NCI-H524 treated with DMSO at 0.1 percent for 48 hours (cell line): ENCODE measurements at places on chromosomes 11 and 22.

DNA sequence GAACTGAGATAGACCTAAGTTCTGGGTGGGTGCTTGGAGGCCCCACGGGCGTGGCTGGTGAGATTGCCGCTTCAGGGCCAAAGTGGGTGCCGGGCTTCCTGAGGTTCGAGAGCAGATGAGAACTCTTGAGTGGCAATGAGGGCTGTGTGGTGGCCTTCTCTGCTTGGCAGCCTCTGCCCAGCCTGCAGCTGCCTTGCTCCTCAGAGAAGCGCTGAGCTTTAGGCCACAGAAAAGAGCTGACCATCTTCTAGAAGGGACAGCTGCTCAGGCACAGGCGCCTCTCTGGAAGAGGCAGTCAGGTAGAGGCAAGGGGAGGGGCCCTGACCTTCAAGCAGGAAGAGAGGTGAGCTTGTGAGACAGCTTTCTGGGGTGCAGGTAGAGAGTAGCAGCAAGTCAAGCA lies 72.8 kb downstream of the MED15 start:
- DNase-seq, result no peak

GRCh38 chr11:45748801-45749200 lies 56.1 kb upstream of the SLC35C1 start:
- no peak for DNase-seq

- no peak for DNase-seq
These were observed 27.5 kb downstream of the SAA4 start for GRCh38 chr11:18209058-18209457.

DNA sequence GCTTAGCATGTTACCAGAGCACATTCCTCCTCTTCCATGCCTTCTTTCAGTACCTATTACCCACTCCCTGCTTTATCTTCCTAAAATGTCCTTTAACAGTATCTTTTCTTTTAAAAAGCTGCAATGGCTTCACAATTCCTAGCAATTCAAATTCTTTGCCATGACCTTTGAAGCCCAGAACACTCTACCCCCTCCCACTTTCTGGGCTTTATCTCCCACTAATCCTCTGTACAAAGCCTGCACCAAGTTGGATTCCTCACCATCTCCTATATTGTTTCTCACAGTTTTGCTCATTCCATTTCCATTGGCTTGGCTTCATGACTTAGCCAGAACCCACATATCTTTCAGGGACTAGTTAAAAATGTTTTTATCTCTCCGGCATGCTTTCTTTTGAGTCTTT lies 80.9 kb downstream of the FAM76B start:
- DNase-seq, result no peak

- DNase-seq, result no peak
These were observed 164.0 kb upstream of the PDGFD start for GRCh38 chr11:104327861-104328511.

- no peak for DNase-seq
These were observed 19.9 kb upstream of the ME3 start for GRCh38 chr11:86692317-86692716.

GRCh38 chr11:67027483-67027930 lies 4.6 kb downstream of the SYT12 start:
- DNase-seq, result no peak

DNA sequence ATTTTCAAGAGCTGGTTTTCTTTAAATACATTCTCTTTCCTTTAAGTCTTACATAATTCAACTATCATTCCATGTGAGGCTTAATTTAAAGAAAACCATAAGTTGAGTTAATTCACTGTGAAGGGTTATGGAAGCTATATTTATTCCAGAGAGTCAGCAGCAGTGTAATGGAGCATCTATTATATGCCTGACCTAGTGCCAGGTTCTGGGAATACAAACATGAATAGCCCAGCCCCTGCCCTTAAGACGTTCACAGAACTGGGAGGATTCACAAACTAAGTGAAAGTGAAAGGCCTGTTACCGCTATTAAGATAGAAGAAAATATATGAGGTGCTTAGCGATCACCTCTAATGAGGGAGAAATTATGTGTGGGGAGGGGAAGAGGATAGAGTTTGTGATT lies 408.9 kb upstream of the CCDC90B start:
- no peak for DNase-seq

DNA sequence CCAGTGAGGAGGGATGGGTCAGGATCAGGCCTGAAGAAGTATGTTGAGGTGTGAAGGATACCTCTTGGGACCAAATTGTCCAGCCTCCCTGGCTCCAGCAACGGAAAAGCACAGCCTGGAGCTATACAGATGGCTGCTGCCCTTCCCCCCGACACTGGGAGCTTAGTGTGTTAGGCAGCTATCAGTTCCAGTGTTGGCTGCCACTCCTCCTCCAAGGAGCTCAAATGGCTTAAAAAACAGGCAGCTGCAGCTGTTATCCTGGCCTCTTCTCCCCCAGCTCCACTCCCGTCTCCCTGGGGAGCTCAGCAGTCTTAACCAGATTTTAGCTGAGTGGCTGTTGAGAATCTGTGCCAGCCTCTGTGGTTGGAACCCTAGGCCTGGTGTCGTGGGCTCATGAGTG lies 225.0 kb downstream of the JRKL start:
- peak; percentile 91 for DNase-seq

GRCh38 chr22:32830473-32830872 lies 29.0 kb downstream of the TIMP3 start:
- DNase-seq, result no peak

- DNase-seq, result no peak
These were observed 1.9 kb downstream of the LGALS2 start for GRCh38 chr22:37578002-37578401.

- DNase-seq, result no peak
These were observed 85.5 kb upstream of the PGR start for GRCh38 chr11:101215069-101215468.

DNA sequence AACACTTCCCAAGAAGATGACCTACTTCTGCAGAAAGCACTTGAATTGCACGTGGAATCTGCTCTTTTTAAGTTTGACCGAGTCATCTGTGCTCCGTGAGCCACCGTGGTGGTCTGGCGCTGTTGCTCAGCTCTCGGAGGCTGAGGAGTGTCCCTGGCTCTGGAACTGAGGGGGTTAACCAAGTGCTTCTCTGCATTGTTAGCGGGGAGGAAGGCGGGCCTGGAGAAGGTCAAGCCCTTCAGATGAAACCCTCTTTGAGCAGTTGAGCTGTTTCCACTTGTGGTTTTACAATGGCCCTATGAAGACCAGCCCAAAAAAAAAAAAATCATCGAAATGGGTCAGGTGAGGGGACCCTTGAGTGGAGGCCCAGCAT lies 286.4 kb downstream of the NTM start:
- no peak for DNase-seq

GRCh38 chr11:66720223-66720898 lies 8.7 kb downstream of the SPTBN2 start:
- no peak for DNase-seq

- no peak for DNase-seq
These were observed 26.8 kb downstream of the TRIM44 start for GRCh38 chr11:35689081-35689996.

DNA sequence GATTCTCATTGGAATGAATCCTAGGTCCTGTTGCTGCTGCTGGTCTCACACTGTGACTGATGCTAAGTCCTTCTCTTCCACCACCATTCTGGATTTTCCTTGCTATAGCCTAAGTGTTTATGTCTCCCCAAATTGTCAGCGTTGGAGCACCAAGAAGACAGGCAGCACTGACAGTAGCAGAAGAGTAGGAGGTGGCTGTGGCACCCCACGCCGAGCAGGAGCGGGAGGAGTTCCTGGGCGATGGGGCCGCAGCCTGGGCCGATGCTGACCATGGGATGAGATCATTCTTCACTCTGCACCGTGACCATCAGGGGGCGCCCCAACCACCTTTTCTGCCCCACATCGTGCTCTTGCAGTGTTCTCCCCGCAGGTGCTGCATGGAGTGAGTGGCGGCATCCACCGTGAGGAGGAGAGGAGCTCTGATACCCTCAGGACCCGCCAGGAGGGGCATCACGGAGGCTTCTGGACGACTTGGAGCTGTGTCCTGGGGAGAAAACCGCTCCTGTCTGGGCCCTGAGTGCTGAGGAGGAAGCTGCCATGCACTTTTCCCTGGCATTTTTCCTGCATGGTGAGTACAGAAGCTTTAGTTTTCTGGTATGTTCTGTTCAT lies 57.0 kb downstream of the LRRC74B start:
- peak; percentile 32 for DNase-seq

- DNase-seq, result no peak
These were observed 38.8 kb upstream of the MICAL2 start for GRCh38 chr11:12071574-12071973.

DNA sequence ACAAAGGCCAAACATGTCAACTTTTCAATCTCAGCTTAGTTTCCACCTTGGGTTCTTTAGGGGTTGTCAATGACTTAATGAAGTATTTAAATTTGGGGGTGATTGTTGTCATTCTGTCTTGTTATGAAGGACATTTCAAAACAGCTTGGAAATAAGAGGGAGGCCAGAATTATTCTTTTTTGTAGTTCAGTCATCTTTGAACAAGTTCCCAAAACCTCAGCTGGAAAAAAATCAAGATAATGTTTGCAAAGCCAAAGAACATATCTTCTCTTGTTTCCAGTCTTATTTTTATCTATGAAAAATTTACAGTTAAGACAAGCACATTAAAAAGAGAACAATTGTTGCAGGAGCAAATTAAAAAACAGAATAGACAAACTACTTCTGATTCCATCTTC lies 612.8 kb downstream of the INSC start:
- DNase-seq, result no peak

GRCh38 chr11:628056-628455 lies 1.1 kb upstream of the SCT start:
- DNase-seq, result no peak

- DNase-seq, result no peak
These were observed 38.5 kb downstream of the TTC17 start for GRCh38 chr11:43397251-43397650.

DNA sequence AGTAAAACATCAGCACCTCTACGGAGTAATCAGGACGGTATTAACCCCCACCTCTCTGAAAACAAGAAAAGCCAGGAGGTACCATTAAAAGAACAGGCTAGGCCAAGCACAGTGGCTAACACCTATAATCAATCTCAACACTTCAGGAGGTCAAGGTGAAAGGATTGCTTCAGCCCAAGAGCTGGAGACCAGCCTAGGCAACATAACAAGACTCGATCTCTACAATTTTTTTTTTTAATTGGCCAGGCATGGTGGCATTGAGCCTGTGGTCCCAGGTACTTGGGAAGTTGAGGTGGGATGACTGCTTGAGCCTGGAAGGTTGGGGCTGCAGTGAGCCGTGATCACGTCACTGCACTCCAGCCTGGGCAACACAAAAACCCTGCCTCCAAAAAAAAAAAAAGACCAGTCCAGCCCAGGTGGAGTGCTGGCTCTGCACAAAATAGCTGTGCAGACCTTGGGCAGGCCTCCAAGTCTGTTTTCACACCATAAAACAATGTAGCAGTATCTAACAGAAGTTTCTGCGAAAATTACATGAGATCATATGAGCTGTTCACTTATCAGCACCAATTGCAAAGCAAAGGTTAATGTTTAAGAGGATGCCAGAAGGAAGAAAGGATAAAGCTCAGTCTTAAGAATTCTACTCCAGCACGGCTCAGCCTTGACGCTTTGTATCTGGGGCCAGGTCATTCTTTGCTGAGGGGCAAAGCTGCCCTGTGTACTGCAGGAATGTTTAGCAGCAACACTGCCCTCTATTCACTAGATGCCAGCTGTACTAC lies 14.8 kb downstream of the CHKA start:
- no peak for DNase-seq

- peak; percentile 29 for DNase-seq
These were observed 4.9 kb downstream of the TMEM109 start for GRCh38 chr11:60918939-60919265.
